ENCODE measurements at places on chromosomes 13 and 19. TPM values are rescaled to one million over a fixed set of nuclear protein-coding genes. Genes with fewer than 3 reads are reported as not detected.

Gene C1QTNF9
- total RNA-seq: not detected

Gene NLRP11
- total RNA-seq: not detected

Gene RNF17
- 0.50 TPM for total RNA-seq

Gene ZNF729
- total RNA-seq: not detected

Gene CD79A
- 0.45 TPM for total RNA-seq

Gene CGB8
- not detected for total RNA-seq

Gene DNAAF3
- total RNA-seq: 0.34 TPM

Gene TJP3
- total RNA-seq: not detected

Gene KRTDAP
- total RNA-seq: not detected

Gene ADGRE1
- not detected for total RNA-seq

Gene POU2F2
- total RNA-seq: 0.17 TPM
